ENCODE measurements at places on chromosomes 2 and 18.

DNA sequence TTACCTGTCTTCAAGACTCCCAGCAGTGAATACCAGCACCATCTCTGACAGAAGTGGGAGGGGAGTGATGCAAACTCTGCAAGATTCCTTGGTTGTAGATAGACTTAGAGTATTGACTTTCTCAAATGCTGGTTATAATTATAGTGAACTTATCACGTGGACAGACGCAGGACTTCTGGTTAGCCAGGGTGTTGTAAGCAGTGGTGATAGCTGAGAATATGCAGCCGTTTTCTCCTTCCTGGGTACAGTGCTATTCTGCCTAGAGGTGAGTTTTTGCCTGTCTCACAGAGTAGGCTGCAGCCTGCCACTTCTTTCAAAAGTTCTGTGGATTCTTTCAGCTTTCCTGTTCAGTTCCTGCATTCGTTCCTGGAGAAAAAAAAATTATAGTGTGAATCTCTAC is 733 bp upstream of the CXCR2 start:
- no peak for DNase-seq

DNA sequence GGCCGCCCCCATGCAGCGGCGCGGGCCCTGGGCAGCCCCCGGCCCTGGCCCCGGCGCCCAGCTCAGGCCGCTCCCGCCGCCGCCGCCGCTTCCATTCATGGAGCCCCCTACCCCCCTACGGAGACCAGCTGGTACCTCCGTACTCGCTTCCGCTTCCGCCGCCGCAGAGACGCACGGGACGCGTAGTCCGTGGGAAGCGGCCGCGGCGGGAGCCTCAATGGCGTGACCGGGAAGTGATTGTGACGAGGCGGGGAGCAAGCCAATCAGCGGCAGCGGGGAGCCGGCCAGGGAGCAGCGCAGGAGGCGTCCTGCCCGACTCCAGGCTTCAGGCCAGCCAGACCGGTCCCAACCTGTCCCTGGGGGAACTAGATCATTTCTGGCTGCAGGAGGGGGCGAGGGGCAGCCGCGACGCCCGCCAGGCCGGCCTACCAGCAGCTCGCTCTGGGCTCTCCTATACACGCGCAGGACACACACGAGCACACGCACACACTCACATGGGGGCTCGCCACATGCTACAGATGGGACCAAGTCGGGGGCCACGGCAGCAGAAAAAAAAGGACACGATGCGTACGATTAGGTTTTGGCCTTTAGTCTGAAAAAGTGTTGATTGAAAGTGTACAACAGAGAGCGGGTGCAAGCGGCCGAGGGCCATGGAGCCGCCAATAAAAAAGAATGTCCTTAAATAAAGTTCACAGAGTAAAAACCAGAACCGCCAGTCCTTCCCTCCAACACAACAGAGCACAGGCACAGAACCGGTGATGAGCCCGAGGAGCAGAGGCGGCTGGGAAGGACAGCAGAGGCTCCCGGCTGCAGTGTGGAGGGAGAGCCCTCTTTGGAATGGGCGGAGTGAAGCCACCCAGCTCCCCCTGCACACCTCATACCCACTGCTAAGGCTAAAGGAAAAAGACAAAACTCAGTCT is at the start of gene ZNF513:
Gene ZNF513, minus strand, starts transcription at position 109 of the 920 bp plus-strand sequence. CDS start 208 bp downstream, outside the sequence.
- peak; percentile 89 for DNase-seq

DNA sequence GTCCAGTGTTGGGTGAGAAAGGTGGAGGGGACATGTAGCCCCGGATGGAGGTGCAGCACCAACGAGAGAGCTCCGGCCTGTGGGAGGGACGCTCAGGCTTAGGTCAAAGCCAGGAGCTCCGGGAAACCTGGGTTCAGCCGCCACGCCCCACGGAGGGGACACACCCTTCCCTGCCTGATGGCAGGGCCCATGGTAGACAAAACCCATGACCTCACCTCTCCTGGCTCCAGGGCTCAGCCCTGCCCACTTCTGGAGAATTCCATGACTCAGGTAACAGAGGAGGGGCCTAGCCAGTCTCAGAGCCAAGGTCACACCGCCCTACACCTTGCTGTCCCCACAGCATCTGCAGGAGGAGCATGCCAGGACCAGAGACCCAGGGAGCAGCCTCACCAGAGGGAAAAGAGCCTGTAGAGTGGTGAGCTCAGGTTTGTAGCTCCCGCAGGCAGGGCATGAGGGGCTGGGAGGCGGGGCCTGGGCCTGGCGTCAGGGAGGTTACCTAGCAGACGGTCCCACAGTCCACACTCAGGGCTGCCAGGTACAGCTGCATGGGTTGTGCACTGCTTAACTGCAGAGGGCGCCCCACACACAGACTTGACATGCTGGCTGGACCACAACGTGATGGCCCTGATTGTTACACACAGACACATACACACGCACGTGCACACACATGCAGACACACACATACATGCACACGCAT is 70.8 kb upstream of the SMAD7 start:
- no peak for DNase-seq

DNA sequence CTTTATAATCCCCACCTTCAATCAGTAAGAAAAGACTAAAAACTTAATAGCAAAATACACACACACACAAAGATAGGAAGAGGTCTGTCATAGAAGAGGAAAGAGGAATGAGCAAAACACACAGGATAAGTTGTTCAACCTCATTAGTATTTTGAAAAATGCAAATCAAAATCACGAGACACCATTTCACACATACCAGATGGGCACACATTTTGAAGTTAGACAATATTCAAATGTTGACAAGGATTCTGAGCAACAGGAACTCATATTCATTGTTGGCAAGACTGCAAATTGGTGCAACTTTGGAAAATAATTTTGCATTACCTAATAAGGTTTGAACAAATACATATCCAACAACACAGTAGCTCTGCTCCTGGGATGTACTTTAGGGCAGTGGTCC is 127.6 kb downstream of the RAB3GAP1 start:
- DNase-seq = no peak

DNA sequence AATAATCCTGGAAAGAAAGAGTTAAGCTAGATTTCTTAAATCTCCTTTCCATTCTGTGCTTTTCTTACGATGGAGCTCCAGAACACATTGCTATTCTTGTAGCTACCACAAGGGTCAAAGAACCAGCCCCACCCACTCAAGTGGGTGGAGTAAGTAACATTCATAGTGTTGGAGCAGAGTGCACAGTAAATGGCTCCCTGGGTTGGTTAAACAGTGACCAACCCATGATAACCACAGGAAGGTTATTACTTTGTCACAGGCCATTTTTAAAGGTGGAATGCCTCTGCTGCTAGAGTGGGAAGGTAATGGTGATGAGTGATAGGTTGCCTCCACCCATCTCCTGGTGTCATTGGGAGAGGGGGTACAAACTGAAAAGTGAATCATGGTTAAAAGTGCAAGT is 13.9 kb downstream of the ARPC2 start:
- no peak for DNase-seq

DNA sequence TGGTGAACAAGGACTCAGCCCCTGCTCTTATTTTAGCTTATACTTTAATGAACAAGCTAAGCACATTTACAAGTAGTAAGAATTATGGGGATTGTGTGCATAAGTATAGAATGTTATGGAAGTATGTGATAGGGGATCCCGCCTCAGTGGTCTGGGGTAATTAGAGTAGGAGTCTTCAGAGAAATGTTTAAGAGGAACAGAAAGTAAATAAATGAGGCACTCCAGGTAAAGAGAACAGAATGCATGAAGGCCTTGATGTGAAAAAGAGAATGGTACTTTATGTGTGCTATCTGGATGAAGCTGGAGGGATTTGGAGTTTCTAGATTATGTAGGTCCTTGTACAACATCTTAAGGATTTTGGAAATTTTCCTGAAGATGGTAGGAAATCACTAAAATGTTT is 76.6 kb downstream of the BMPR2 start:
- no peak for DNase-seq

DNA sequence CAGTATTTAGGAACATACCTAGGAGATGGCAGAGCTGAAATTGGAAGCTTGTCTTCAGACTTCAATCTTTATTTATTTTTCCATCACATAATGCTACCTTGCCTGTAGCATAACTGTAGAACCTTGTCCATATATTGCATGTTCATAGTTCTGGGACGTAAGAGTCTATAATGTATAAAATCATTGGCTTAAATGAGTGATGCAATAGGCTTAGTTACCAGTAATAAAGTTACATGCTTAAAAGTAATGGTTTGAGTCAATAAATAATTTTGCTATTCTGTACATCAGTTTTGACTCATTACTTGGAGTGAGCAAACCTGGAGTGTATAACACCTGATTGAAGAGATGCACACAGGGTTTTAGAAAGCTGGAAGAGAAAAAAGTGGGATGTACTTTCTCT is 229.3 kb downstream of the CDCA7 start:
- DNase-seq = no peak

DNA sequence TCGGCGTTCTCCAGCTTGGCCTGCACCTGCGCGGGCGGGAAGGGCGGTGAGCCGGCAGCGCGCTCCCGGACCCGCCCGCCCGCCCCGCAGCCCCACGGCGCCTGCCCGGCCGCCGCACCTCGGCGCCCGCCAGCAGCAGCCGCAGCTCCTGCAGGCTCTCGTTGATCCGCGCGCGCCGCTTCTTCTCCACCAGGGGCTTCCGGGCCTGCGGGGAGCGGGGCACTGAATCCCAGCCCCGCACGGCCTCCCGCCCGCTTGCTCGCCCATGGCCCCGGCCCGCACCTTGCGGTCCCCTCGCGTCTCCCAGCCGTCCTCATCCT is 335 bp downstream of the HES6 start:
- no peak for DNase-seq

- DNase-seq = no peak
Observed at GRCh38 chr2:6973895-6974545, 56.8 kb downstream of the RNF144A start.

GRCh38 chr18:9008709-9009635 is 93.5 kb upstream of the NDUFV2 start:
- no peak for DNase-seq

- DNase-seq = no peak
Observed at GRCh38 chr2:215888680-215889079, 124.7 kb downstream of the MREG start.

DNA sequence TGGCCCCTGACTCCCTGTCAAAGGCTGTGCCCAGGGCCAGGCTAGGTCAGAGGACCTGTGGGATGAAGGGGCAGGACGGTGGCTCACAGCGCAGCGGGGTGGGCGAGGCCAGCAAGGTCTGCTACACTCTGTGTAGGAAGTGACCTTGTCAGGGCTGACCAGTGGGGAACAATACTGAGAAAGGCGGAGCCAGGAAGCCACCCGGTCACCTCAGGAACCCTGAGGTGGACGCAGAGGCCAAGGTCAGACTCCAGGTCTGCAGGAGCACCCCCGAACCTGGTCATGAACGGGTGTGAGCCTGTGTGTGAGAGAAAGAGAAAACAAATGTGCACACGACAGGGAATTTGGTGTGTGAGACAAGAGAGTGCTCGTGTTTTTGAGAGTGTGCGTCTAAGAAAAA is 72.3 kb downstream of the SMAD7 start:
- no peak for DNase-seq

- no peak for DNase-seq
Observed at GRCh38 chr2:229265727-229266126, 5.4 kb downstream of the PID1 start.

- DNase-seq = no peak
Observed at GRCh38 chr2:26948800-26949199, 21.6 kb upstream of the MAPRE3 start.

DNA sequence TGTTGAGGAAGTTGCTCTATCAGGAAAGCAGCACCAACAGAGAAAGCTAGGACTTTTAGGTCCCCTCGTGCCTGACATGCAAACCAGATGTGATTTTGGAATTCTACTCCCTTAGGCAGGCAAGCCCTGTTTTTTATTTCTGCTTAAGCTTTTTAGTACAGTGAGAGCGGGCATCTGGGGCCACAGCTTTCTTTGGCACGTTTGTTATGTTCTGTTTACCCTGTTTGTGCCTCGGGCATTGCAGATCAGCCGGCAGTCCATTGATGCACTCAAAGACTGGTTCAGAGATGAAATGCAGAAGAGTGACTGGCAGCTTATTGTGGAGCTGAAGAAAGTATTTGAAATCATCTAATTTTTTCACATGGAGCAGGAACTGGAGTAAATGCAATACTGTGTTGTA is 61.9 kb downstream of the EIF5B start:
- DNase-seq = no peak

- no peak for DNase-seq
Observed at GRCh38 chr2:3108710-3109702, 268.6 kb downstream of the EIPR1 start.

GRCh38 chr2:88451811-88452564 is 505 bp downstream of the FOXI3 start:
- DNase-seq = no peak

DNA sequence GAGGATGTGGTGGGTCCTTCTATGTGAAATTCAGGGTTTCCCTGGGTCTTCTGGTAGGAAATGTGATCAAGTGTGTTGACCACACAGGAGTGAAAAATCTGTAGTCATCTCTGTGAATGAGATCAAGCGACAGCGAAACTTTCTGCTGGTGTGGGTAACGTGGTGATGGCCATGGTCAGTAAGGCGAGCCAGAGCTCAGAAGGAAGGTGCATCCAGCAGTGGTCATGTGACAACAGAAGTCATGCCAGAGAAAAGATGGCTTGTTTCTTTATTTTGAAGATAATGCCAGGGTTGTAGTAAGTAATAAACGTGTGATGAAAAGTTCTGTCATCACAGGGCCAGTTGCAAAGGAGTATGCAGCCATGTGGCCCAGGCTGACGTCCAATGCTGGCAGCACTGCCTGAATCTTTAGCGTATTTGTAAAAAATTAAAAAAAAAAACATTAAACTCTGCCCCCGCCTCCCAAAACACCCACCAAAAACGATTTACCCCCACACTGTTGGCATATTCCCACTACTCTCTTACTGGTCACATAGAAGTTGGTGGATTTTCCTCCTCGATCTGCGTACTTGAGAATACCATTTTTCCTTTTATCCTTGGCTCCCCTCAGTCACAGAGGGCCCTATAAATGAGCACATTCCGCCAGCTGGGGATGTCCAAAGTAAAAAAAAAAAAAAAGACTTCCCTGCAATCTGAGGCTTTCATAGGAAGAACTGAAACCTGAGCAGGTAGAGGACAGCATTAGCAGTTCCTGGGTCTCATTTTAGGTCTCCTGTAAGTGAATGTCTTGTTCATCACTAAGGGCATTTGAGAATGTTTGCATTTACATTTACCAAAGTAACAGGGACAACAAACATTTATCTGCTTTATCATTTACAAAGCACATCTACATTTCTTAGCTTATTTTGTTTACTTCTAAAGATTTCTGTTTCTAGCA is 70.6 kb downstream of the SLC4A3 start:
- DNase-seq = no peak

DNA sequence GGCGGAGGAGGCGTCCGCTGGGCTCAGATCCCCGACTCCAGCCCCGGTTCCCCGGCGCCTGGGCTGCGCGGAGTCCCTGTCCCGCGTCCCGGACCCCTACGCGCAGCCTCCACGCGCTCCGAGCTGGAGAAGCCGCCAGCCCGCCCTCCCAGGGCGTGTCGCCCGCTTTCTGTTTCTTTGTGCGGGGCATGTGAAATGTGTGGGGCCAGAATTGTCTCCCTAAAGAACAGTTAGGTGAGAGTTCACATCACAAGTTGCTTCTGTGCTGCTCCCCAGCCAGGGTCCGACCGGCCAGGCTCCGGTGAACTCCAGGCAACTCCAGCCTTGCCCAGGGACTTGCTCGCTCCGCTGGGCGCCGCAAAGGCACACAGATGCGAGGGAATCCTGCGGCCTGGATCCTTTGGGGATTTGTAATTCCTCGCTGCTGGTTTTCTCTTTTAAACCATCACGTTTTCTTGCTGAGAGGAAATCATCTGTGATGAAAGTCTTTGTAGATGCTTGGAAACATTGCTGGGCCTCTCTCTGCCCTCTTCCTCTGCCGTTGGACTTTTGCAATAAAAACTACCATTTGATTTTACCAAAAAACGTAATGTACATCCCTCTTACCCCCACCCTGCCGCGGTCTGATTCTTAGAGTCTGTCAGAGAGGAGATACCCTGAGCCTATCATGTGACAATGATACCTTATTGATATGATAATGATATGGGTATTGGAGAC is 631 bp downstream of the GYPC start:
- DNase-seq = peak; percentile 41

Data from stimulated activated CD4-positive, alpha-beta T cell treated with anti-CD3 and anti-CD28 coated beads, TNF-alpha, amount 100 ng/mL, for 24 hours (primary cell).